Effector memory CD8-positive, alpha-beta T cell (primary cell): ENCODE measurements at places on chromosomes 7 and 10.

- DNase-seq: no peak
Observed at GRCh38 chr7:133344275-133344674, 91.4 kb downstream of the EXOC4 start.

DNA sequence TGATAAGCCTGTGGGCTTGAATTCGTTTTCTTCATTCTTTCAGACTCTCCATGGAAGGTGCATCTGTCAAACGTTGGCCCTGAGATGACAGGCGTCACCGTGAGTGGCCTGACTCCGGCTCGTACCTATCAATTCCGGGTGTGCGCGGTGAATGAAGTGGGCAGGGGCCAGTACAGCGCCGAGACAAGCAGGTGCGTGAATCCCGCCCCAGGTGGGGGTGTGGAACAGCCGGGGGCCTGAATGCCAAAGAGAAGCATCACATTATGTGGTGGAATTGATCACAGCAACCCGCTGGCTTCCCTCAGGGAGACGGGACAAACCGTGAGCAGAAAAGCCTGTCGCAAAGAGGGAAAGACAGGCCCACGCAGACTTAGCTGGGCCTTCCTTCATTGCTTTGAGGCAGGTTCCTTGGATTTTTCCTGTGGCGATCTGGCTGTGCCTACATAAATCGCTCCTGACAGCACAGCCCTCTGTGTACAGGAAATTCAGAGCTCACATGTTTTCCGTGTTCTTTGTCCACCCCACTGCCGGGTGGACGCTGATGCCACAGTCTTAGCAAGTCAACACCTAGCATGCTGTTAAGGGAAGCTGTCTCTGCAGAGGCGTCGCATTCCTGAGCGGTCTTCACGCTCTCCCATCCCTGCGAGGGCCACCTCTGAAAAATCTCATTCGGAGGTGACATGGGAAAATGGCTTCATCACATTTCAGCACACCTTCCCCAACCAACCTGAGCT lies 671.0 kb upstream of the FOXK1 start:
- DNase-seq: no peak

DNA sequence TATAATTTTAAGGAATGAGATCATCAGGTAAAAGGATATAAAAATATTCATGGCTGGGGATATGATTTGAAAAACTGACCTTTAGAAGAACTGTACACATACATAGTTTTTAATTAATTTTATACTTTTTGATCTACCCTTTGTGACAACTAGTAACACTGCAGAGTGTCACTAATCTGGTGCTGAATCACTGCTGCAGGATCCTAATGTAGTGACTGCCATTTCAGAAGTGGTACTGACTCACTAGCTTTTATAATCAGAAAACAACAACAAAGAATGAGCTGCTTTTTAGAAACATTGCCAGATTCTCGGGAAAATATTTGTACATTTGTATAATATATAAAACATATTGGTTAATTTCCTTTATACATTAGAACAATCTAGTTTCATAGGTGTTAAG lies 110.4 kb downstream of the HIPK2 start:
- no peak for DNase-seq

GRCh38 chr10:84405662-84406061 lies 77.3 kb downstream of the CCSER2 start:
- no peak for DNase-seq

GRCh38 chr10:124732931-124733570 lies 11.1 kb downstream of the FAM53B start:
- DNase-seq: no peak

DNA sequence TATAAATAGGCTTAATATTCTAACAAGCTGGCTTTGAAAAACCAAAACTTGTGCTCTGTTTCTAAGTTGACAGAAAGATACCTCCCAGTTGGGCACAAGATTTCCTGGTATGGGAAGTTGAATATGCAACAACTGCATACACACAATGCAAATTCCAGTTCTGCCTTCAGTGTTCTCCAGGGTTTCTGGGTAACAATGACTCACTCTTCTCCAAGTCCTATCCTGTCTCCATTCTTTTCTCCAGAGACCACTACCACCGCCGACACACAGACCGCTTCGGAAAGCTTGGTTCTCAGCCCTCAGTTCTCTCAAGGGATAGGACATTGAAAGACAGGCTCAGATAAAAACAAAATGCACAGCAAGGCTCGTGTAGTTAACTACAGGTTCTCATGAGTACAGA lies 12.2 kb downstream of the PDE1C start:
- DNase-seq: no peak

DNA sequence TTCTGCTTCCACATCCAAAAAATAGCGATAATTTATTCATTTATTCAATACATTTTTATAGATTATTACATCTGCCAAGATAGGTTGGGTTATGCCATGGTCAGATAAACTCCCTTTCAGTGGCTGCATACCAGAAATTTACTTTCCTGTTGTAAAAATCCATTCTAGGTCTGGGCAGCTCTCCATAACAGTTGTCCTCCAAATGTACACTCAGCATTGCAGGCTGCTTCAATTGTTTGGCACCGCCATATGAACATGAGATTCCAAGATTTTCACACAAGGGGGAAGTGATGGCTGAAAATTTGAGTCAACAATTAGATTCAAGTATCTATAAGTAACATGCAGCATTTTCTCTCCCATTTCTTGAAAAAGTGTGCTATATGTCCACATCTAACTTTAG lies 568.7 kb downstream of the ETV1 start:
- DNase-seq: no peak

DNA sequence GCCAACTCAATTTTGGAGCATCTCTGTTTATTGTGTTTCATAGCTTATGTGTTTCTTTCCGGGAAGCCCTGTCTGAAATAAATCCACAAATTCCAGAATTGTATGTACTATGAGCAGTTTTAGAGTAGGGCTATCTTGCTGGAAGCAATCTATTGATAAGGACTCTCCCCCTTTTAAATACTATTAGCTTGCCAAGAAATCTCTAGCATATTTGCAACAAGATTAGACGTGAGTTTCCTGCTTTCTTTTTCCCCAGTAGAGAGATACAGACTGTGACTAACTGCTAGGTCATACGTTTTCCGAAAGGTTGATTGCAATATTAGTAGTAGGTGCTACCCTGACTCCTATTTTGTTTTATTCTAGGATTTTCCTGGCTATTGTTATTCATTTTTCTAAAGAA lies 277.0 kb downstream of the MALRD1 start:
- no peak for DNase-seq

GRCh38 chr7:135160098-135160857 lies 10.2 kb downstream of the CYREN start:
- DNase-seq: no peak

GRCh38 chr7:141356161-141356560 lies 195.0 kb upstream of the AGK start:
- DNase-seq: no peak

- no peak for DNase-seq
Observed at GRCh38 chr10:8594176-8594575, 539.7 kb downstream of the GATA3 start.

- DNase-seq: no peak
Observed at GRCh38 chr10:127018298-127018650, 113.0 kb downstream of the DOCK1 start.

- no peak for DNase-seq
Observed at GRCh38 chr7:96250776-96251361, 71.0 kb downstream of the SLC25A13 start.

DNA sequence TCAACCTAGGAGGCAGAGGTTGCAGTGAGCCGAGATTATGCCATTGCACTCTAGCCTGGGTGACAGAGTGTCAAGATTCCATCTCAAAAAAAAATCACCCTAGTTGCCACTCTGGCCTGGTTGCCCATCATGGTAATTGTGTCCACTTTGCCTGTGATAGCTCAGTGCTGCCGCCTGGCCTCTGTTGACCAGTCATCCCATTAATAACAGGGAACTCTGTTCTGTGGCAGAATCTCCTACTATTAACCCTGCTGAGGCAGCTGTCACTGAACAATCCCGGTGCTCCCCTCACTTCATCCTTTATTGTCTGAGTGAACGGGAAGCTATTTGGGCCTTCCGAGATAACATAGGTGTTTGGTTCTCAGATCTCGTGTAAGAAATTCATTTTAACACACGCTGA lies 14.6 kb downstream of the ZNF3 start:
- no peak for DNase-seq

DNA sequence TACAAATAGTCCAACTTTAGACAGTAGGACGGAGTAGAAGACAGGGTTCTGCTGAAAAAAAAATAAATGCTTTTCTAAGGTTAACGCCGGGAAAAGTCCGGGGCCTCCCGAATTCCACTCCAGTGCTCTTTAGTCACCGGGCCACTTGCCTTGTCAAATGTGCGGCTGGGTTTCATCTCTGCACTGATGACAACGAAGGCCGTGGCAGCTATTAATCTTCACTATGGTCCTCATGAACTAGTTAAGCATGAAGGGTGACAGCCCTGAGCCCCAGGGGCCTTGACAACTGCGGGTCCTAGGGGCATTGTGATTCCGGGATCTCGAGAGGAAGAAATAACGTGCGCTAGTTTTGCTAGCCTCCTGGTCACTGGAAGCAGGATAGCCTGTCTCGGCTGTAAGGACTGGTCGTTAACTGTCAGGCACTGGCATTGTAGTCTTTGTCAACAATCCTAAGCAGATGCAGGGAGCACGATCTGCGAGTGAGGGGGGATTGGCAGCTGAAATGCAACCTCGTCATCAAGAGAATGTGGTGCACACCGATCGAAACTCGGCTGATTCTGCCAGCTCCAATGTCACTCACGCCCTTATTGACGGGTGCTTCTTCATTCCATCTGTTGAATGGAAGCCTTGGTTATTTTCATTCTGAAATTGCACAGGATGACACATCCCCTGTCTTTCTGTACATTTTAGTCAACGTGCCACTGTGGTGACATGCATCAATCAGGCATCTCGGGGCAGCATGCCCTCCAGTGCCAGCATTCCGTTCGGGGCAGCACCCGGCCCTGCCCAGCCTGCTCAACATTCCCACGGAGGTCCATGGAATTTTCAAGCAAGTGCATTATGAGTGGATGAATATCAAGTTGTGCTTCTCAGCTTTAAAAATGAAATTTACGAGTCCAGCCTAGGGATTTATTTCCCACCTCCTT lies 51.6 kb upstream of the MGMT start:
- DNase-seq: no peak

DNA sequence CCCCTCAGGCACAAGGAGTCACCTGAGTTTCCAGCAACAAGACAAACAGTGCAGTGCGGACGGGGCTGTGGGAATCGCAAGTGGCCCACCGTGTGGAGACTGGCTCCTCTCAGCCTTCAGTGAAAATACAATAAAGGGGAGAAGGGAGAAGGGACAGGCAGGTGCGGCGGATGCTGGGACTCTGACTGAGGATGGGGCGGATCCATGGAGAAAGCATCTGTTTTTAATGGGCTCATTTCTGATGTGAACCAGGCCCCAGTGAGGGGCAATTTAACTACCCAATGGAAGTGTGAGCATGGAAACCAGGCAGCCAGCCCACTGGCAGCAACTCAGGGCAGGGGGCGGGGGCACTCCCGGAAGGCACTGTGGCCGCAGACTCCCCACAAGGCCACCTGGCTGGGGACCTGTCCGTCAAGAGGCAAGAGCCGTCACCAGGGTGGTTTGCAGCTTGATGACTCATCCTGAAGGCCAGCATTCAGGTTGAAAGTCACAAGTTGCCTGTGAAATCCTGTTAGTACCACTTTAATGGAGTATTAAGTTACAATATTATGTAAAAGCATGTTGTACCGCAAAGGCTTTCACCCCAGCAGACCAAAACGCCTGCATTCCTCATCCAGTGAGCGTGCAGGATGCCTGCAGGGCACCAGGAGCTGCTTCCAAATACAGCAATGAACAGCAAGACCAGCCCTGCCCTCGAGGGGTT lies 476.4 kb downstream of the PTPRN2 start:
- no peak for DNase-seq

DNA sequence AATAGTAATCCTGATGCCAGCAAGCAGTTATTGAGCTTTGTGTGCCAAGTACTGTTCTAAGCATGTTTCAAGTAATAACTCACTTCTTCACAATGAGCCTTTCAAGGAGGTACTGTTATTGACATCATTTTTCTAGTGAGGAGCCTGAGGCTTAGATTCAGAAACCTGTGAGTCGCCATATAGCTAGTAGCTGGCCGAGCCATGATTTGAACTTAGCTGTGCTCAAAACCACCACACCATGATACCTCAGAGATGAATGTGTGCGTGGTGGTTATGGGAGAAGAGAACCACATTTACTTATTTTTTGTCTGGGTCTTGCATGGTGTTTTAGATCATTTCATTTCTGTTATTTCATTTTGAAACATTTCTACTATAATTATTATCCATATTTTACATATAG lies 578.9 kb downstream of the AUTS2 start:
- no peak for DNase-seq

GRCh38 chr7:106865130-106866041 lies at the start of gene PIK3CG:
Gene PIK3CG (plus strand): TSS chr7:106865282. CDS start chr7:106867562, 2,280 bp downstream.
- peak; percentile 23 for DNase-seq

DNA sequence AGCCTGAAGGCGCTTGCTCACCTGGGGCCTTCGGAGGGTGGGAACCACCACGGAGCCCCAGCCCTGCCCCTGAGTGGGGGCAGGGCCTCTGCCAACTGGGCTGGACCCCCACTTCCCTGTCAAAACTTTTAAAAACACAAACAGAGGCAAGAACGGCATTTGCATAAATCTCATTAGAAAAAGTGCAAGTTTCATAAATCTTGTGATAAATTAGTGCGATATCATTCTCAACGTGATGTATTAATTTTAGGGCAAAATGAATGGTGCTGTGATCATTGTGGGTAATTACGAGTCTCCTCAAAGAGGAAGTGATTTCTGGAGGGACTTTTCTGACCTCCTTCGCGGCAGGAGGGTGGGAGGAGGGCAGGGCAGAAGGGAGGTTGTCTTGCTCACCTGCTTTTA lies 98.3 kb downstream of the CDH23 start:
- DNase-seq: no peak

DNA sequence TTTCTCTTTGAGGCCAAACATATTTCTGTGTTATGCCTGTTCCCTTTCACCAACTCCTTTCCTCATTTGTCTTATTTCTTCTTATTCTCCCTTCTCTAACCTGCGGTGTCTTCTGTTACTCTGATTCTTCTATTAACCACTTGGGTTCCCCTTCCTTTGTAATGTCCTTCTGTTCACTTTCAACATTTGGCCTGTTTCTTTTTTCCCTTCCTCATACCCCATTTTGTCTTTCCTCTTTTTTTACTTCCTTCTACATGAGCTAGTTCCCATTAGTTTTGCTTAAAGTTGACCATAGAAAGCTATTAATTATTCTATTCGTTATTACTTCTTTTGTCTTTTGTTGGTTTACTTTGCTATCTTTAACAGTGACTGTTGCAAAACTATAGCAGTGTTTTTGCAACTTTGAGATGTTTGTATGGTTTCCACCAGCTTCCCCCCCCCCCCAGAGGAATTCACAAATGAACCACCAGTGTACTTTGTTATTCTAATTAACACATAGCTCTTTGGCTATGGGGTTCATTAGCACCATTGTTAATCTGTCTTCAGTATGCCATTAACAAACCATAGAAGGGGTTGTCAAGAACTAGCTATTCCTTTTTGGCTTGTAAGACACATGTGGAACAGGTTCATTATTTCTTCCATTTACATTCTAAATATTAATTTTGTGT lies 2.9 kb downstream of the LRGUK start:
- no peak for DNase-seq
